Activated T-helper 9 cell treated with anti-CD3 and anti-CD28 coated beads, Interleukin-2, amount 50 U/mL, for 16 hours (primary cell): ENCODE measurements at places on chromosomes 1 and 21.
A peak's percentile ranks its signal among the peaks of the same experiment; 100 is the strongest.

DNA sequence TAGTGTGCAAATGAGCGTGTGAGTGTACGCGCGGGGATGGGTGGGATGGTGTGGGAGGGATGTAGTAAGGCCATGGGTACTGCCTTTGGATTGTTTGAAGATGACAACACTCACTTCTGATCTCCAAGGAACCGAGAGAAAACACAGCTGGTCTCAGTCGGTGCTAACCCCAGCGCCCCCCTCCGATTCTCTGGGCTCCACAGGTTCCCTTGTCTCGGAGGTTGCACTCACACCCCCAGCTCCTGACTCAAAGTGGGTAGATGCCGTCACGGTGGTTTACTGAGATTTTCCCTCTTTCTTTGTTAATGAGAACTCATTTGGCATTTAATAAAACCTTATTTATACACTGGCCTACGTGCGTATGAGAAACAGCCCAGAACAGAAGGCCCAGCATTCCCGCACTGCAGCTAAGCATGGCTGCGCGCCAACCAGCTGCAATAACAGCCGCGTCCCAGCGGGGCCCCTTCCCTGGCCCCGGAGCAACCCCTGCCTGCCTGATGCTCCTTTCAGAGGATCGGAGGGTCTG lies 25.8 kb downstream of the ABCA4 start:
- DNase-seq, result no peak

DNA sequence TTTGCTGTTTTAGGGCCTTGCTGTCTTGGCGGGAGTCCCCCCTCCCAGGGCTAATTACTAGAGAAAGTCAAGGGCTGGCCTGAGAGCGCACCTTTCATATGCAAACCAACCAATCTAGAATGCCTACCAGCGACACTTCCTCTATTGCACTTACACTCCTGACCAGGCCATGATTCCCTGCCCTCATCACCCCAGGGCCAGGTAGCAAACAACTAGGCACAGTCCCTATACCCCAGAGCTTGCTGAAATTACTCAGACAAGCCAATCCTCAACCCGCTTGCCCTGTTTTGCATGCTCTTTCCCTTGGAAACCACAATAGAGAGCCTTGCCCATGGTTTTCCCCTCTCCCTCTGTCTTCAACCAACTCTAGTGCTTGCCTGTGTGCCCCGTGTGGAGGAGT lies 70.3 kb downstream of the URB2 start:
- no peak for DNase-seq

- DNase-seq, result no peak
Measured at GRCh38 chr1:196535727-196536126, 72.5 kb downstream of the KCNT2 start.

GRCh38 chr1:39003794-39004193 lies 12.7 kb downstream of the AKIRIN1 start:
- DNase-seq, result no peak

DNA sequence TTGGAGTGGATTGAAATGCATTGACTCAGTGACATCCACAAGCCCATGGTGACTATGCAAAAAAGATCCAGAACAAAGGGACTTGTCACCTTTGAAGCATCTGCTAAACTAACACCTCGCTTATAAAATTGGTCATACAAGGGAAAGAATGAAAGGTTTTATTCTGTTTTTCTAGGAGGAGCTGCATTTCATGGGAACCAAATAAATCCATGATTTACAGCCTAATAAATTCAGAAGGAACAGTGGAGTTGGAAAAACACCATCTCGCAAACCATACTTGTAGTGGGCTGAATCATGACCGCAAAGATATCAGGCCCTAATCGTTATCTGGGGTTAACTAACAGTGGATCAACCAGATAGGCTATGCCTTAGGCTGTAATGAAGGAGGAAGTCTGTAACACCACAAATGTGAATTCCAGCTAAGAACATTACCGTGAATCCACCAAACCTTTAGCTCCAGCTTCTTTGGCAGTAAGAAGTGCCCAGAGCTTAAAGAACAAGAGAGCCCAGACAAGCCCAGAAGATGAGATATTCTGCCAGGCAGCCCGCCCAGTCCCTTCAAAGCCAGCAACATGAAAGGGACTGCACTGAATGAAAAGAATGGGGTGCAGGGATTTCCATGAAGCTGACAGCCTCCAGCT lies 27.4 kb downstream of the RSPH1 start:
- no peak for DNase-seq

DNA sequence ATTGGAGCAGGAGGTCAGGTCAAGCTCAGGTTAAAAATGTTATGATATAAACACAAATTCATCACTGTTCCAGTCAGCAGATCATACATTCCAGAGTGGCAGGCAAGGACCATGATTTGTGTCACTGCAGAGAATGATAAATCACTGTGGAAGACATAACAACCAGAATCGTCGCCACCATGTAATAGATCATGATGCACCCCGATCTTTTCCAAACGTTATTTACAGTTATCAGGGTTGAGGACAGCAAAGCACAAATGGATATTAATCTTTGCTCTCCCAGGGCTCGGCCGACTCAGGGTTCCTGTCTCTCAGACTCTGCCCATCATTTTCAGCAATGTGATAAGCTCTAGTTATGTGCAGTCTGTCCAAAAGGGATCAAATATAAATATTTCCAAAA lies 122.7 kb downstream of the ZBTB18 start:
- no peak for DNase-seq

GRCh38 chr1:222546091-222546490 lies 1.8 kb downstream of the HHIPL2 start:
- DNase-seq, result no peak

- DNase-seq, result no peak
Measured at GRCh38 chr1:90943966-90944365, 77.9 kb downstream of the ZNF644 start.

- DNase-seq, result peak; percentile 1
Measured at GRCh38 chr21:39715804-39716397, 29.1 kb upstream of the IGSF5 start.

DNA sequence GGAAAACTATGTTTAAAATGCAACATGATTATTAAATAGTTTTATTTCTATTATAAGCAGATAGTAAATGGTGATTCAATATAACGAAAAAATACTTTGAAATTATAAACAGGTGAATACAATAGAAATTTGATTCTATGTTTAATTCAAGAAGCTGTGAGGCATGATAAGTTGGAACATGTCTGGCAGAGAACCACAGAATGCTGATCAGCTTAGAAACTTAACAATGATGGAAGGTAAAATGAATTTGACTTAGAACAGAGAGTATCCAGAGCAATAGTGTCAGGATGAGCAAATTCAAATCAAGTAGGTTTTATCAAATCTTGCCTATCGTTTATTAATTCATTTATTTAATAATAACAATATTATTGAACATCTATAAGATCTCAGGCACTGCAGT lies 83.4 kb upstream of the ADGRL4 start:
- DNase-seq, result no peak

DNA sequence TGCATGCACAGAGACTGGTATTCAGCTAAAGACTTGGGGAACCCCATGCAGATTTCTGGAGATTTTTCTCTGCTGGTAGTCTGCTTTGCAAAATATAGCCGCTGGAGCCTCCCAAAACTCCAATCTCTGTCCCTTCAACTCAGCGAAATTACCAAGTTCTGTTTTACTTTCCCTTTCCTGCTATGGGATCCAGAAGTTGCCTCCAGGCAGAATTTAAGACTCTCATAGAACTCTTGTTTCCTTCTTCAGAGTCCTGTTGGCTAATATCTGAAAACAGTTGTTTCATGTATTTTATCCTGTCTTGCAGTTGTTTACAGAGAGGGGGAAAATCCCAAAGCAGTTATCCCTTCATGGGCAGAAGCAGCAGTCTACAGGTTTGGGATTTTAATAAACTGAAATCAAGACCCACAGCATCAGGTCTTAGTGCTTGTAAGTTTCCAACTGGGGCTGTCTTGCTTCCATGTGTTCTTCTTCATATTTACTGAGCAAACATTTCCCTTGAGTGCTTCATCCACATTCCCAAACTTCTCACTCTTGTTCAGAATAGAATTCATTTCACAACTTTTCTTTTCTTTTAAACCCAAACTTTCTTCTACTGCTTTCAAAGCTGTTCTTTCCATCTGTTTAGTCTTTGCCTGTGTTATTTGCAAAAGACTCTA lies 221.3 kb upstream of the DMRTA2 start:
- DNase-seq, result no peak

DNA sequence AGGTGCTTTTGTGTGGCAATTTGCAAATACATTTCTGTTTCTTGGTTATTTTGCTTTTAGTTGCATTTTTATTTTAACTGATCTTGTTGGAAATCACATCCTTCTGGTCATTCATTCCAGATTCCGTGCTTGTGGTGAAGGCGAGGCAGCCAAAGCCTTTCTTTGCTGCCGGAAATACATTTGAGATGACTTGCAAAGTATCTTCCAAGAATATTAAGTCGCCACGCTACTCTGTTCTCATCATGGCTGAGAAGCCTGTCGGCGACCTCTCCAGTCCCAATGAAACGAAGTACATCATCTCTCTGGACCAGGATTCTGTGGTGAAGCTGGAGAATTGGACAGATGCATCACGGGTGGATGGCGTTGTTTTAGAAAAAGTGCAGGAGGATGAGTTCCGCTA lies 34.8 kb upstream of the CD101 start:
- no peak for DNase-seq

GRCh38 chr1:7585216-7585907 lies 185.7 kb upstream of the VAMP3 start:
- no peak for DNase-seq

DNA sequence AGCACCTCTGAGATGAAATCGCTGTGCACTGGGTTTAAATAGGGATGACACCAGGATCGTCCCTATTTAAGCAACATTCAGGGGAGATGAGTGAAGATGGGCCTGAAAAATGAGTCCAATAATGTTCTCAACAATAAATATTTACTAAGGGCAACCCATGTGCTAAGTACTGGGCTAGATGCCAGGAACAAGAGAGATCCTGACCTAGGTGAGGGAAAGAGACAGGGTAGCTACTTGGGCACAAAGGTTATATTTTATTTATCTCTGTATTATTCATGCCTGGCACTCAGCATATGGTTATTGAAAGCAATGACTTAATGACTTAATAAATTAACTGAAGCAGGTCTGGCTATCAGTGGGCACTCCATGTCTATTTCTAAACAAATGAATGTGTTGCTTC lies 27.4 kb upstream of the AVPR1B start:
- DNase-seq, result no peak

DNA sequence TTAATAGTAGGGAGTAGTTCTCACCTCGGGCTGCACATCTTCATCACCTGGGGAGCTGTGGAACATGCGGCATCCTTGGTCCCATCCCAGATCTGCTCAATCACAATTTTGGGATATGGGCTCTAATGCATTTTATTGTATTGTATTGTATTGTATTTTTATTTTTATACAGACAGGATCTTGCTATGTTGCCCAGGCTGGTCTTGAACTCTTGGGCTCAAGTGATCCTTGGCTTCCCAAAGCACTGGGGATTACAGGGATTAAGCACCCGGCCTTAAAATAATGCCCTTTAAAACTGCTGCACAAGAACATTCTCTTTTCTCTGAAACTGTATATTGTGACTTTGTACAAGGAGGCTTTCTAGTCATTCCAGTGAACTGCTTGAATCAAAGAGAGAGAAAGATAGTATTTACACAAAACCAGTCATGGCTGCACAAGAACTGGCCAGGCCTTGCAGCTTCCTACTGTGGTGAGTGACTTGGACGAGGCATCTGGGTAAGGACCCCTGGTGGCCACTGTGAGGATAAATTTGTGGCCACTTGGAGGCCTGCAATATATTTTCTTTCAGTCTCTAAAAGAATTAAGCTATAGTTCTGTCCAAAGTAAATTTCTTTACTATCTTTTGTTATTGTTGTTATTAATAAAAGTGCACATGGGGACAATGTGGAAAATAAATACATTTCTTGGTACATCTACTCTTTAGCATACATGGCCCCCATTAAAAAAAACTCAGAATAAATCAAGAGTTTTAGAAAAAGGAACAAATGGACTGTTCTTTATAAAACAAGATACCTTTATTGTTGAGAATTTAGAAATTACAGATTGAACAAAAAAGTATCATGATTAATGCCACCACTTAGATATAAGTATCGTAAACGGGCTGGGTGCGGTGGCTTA lies 48.0 kb downstream of the TBCE start:
- peak; percentile 42 for DNase-seq

DNA sequence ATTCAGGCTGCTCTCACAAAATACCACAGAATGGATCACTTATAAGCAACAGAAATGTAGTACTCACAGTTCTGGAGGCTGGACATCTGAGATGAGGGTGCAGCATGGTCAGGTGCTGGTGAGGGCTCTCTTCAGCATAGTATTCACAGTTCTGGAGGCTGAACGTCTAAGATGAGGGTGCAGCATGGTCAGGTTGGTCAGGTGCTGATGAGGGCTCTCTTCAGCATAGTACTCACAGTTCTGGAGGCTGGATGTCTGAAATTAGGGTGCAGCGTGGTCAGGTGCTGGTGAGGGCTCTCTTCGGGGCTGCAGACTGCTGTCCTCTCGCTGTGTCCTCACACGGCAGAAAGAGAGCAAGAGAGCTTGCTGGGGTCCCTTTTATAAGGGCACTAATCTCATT lies 17.1 kb downstream of the PDZK1IP1 start:
- no peak for DNase-seq

- no peak for DNase-seq
Measured at GRCh38 chr1:23869051-23869450, 961 bp upstream of the FUCA1 start.

GRCh38 chr1:168706391-168706992 lies 22.5 kb downstream of the DPT start:
- no peak for DNase-seq

- DNase-seq, result no peak
Measured at GRCh38 chr1:6969106-6969505, 183.9 kb downstream of the CAMTA1 start.

- DNase-seq, result no peak
Measured at GRCh38 chr1:36822648-36823047, 211.7 kb downstream of the GRIK3 start.

GRCh38 chr1:24528744-24529143 lies 26.1 kb downstream of the RCAN3 start:
- DNase-seq, result no peak

GRCh38 chr21:37516998-37517397 lies 150.4 kb downstream of the DYRK1A start:
- no peak for DNase-seq

DNA sequence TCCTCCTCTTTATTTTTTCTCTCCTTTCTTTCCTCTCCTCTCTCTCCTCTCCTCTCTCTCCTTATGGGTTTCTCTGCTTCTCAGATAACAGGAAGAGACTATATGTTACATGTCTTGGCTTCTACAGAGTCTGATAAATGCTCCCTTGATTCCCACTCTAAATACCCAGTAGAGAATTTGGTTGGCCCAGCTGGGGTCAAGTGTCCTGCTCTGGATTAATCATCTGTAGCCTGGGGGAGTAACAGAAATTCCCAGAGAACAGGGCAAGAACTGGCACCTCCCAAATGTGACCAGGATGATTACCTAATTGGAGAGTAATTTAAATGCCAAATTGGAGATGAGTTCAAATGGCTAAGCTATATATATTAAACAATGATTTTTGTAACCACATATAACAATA lies 146.1 kb upstream of the LMO4 start:
- no peak for DNase-seq

- peak; percentile 39 for DNase-seq
Measured at GRCh38 chr1:21175670-21176581, 771 bp downstream of the EIF4G3 start.

GRCh38 chr1:214420341-214420740 lies 131.1 kb downstream of the PTPN14 start:
- no peak for DNase-seq
